ENCODE measurements at places on chromosomes 7 and 10.

- no peak for DNase-seq
Measured at GRCh38 chr10:44977287-44978212, 1.1 kb downstream of the DEPP1 start.

GRCh38 chr7:93212881-93213280 lies 13.4 kb downstream of the HEPACAM2 start:
- DNase-seq = no peak

DNA sequence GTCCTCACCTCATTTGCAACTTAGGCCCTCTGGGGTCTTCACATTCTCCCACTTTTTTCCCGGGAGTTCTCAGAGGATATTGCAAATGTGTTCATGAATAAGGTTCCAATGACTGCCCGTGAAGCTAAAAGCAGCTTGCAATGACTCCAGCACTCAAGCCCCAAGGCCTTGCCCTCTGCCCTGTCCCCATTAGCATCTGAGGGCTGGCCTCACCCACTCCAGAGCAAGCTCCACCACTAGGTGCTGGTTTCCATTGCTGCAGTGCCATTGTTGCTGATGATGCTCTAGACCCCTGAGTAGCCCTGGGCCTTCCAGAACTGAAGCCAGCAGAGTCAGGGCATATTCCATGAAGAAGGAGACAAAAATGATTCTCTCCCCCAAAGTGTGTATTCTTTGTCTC lies 236.8 kb downstream of the DYNC1I1 start:
- DNase-seq = no peak

DNA sequence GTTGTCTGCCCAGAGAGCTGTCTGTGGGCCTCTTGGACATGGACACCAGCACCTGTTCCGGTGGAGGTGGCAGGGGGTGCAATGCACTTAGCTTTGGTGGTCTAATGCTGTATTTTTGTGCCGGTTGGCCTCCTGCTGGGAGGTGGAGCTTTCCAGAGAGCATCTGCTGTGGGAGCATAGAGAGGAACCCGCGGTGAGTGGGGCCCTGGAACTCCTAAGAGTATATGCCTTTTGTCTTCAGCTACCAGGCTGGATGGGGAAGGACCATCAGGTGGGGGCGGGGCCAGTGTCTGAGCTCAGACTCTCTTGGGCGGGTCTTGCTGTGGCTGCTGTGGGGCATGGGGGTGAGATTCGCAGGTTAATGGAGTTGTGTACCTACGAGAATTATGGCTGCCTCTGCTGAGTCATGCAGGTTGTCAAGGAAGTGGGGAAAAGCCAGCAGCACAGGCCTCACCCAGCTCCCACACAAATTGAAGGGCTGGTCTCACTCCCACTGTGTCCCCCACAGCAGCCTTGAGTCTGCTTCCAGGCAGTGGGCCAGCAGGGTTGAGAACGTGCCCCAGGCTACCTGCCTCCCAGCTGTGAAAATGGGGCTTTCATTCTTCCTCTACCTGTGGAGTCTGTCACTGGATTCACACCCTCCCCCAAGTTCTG lies 29.0 kb downstream of the JAKMIP3 start:
- no peak for DNase-seq

- no peak for DNase-seq
Measured at GRCh38 chr10:1645896-1646295, 91.4 kb downstream of the ADARB2 start.

DNA sequence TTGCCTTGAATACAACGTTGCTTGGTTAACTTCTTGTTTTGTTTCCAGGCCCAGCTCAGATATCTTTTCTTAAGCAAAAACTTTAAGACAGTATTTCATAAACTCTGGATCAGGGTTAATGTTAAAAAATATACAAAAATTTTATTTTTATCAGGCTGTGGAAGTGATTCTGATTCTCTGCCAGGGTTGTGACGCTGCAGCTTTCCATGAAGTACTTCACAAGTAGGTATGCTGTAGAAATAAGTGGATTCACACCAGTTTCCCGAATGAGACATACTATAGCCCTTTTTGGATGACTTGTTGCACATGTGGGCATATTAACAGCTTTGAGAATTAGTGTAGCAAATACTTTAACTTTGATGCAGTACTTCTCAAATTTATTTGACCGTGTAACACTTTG lies 70.1 kb downstream of the CDK14 start:
- no peak for DNase-seq

DNA sequence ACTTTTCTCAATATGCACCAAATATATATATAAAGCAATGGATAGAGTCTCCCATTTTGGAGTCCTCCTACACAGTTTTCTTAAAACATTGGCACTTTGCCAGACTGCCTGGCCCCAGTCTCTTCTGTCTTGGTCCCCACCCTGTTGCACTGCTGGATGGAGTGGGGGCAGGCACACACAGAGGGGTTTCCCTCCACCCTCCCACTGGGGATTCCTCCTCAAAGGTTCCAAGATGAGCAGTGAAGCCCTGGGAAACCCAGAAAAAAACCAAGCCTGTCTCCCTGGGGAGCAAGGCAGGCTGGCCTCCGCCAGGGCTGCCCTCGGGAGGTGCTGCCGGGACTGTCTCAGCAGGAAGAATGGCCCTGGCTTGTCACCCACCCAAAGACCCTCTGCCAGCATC lies 68.0 kb downstream of the SH3PXD2A start:
- no peak for DNase-seq

GRCh38 chr10:60980997-60981396 lies 37.0 kb upstream of the RHOBTB1 start:
- no peak for DNase-seq

- DNase-seq = no peak
Measured at GRCh38 chr10:89852872-89853271, 151.5 kb downstream of the KIF20B start.

- DNase-seq = no peak
Measured at GRCh38 chr7:108067844-108068243, 62.3 kb downstream of the LAMB4 start.

DNA sequence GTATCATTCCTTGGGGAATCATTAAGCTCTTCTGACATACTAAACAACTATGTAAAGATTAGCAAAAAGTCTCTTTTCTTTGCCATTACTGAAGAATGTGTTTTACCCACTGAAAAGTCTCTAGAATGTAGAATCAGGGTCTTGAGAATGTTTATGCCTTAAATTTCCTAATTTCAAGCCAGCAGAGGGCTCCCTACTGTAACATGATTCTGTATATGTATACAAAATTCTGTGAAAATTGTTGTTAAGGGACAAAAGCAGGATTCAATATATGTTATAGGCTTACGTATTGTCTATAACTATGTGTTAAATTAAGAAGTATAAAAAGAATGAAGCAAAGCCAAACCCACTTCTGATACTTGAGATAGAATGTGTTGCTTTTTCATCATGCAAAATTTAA lies 296.9 kb upstream of the DGKB start:
- DNase-seq = no peak

DNA sequence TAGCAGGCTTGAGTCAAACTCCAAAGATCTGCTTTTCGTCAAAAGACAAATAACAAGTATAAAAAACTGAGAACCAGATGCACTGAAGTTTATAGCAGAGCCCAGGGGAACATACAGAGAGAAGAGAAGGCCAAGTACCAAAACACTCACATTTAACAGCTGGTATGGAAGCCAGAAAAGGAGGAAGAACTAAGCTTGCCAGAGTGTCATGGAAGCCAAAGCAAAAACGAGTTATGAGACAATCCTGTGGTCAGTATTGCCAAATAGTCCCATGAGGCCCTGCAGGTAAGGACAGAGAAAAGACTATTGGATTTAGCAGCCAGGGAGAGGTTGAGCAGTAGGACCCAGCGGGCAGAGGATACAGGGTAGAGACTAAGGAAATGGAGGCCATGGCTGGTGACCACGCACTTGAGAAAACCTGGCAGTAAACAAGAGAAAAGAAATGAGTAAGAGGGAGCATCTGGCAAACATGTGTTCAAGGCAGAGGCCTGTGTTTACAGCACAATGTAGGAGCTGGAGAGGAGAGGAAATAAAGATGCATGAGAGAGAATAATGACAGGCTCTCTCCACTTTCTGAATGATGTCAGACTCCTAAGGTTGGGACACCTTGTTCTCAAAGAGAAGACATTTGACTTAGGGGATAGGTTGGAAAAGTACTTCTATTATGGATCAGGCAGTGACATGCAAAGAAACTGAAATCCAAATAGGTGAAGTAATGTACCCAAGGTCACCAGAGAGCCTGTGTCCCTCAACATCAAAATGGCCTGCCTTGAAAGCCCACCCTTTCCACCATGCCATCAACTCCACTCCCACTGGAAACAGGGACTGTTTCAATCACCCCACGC lies 9.1 kb downstream of the CREB3L2 start:
- DNase-seq = peak; percentile 87

- DNase-seq = no peak
Measured at GRCh38 chr10:103493916-103494877, 692 bp downstream of the NEURL1 start.

Measured in gastrocnemius medialis (tissue), 4 donors.